Fibroblast of upper back skin (primary cell): ENCODE measurements at places on chromosomes 1 and 21.

DNA sequence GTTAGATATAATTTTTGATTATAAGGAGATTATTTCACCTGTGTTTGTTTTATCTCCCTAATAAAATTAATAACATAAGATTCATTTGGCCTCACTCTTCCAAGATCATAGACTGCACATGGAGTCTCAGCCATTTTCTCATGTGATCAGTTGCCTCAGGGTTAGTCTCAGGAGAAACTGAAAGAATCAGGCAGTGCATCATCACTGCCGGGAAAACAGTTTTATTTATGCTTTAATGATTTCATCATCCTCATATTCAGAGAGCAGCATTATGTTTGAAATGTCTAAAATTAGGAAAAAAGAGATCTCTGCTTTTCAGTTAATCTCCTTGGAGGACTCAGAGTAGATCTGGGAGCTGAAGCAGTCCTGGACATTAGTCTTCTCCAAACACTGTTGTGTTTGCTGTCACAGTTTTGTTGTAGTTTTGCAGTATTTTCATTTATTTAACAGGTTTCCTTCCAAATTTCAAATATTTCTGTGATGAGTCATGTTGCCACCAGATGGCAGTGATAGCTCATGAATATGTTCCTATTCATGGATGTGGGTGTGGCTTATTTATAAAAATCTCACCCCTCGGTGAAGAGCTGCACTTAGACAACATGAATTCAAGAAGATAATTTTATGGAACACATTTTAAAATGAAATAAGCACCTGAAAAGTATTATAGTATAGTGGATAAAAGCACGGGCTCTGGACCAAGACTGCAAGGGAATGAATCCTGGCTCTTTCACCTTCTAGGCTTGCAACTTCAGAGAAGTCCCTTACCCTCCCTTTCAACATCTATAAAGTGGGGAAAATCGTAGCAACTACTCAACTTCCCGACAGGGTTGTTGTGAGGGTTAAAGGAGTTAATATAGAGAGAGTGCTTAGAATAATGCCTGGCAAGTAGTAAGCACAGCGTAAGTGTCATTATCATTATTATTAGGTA is 31.2 kb downstream of the CHD1L start:
- DNase-seq = peak; percentile 83

DNA sequence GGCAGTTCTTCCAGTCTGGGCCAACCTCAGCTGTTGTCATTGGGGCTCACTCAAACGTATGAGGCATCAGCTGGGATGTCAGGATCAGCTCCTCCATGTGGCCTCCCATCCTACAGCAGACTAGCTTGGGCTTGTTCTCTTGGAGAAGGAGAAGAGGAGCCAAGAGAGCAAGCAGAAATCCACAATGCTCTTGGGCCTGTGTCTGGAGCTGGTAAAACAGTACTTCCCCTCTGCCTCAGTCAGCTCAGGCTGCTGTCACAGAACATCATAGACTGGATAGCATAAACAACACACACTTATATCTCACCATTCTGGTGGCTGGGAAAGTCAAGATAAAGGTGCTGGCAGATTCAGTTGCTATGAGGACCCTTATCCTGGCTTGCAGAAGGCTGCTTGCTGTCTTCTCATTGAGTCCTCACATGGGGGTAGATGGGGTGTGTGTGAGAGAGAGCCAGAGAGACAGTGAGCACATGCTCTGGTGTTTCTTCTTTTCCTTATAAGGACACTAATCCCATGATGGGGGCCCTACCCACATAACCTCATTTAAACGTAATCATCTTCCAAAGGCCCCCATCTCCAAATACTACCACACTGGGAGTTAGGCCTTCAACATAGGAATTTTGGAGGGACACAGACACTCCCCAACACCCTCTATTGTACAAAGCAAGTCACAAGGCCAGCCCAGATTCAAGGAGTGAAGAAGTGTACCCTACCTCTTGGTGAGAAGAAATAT is 16.3 kb upstream of the DNAJC6 start:
- no peak for DNase-seq

- DNase-seq = peak; percentile 74
These were observed 105.2 kb downstream of the SUSD4 start for GRCh38 chr1:223258751-223259198.

- no peak for DNase-seq
These were observed 117.2 kb downstream of the DMRTB1 start for GRCh38 chr1:53576381-53576801.

DNA sequence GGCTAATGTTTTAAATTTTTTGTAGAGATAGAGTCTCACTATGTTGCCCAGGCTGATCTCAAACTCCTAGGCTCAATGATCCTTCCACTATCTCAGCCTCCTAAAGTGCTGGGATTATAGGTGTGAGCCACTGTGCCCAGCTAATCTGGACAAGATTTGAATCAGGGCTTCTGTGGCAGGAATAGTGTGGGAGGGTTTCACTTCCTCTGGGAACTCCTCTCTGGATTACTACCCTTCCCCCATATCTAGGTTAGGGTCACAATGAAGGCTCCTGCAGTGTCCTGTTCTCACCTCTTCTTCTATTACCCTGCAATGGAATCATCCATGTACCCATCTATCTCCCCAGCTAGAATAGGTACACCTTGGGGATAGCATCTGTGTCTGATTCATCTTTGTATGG is 133.6 kb upstream of the RAB4A start:
- no peak for DNase-seq
